ENCODE measurements at places on chromosomes 6 and 20.

DNA sequence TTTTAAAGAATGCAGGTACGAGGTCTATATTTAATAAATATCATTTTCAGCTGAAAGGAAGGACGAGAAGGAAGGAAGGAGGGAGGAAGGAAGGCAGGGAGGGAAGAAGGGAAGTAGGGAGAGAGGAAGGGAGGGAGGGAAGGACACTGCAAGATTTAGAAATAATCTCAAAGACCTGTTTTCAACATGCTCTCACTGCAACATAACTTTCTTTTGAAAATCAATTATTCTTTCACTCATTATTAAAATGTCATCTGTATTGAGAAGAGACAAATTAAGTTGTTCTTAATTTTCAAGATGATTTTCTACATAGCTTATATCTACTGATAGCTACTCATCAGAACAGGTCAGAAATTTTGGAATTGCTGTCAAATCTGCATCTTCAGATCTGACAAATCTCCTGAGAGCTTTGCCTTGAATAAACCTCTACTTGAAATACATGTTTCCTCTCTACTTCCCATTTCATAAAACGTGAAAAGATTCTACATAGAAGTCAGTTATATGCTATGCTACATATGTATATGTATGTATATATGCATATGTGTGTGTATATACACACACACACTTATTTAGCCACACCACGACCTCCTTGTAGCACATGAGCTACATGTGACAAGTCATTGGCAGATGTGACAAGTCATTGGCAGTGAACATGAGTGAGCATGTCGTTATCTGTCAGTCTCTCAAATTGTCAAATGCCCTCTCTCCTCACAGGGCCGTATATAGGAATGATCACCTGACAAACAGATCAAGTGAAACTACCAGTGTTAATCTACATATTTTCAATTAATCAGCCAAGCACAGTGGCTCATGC lies 241.6 kb downstream of the LY86 start:
- no peak for DNase-seq

DNA sequence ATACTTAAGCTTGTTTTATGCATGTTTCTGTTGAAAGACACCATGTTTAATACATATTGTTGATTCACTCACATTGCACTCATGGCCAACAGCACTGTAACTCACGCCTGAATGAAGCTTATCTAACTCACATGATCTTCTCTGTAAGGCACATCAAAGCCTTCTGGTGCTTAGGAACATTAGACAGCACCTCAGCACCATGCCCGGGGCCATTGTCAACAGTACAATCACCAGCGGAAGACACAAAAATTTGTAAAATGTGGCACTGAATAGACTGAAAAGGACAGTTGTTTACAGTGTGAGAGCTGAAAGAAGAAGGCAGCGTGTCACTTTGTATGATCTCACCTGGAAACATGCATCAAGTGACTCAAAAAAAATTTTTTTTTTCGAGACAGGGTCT lies 8.9 kb upstream of the TCF15 start:
- DNase-seq, result no peak

- no peak for DNase-seq
These were observed 183.2 kb downstream of the SIM1 start for GRCh38 chr6:100281471-100281901.

DNA sequence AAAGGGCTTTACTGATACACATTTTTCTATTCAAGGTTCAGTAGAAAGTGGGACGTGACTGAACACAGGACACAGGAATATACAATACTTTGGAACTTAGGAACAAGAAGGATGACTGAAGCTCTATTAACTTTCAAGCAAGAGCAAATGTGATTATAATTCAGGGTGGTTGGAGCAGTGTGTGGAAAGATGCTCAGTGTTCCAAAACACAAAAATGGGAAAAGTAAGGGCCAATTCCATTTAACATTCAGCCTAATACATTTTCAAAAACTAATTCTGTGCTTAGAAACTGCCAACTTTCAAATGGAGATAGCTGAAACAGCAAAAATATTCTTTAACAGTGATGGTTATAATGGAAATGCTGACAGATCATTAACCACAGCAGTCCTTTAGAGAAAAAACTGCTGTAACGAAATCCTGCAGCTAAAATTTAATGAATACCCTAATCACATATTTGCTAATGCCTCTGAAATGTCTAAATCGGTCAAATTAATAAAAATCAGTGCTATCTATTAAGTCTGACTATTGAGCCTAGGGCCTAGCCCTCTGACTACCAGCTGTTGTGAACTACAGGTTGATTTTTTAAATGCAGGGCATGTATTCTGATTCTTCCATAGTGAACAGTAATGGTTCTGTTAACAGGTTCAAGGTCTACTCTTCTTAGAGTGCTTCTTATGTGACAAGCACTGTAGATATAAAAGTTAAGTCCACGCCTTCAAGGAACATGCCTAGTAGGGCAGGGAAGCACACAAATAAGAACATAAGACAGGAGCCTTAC lies 45.9 kb downstream of the RARS2 start:
- no peak for DNase-seq

DNA sequence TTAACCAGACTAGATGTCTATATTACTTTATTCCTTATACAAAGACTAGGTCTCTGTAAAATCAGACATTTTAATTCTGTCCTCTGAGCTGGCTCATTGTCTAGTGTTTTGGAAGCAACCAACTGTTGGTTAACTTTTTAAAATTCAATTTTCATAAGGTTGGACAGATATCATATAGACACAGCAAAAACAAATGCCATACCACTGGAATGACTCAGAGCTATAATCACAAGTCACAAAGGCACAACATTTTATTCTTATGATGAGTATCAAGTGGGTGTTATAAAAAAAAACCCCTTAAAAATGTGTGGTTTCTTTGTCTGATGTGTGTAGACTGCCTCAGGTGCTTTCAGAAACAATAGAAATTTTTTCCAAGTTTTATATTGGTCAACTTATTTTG lies 296.2 kb upstream of the MARCKS start:
- DNase-seq, result no peak

GRCh38 chr6:21597801-21598673 lies 4.5 kb downstream of the SOX4 start:
- DNase-seq, result no peak

DNA sequence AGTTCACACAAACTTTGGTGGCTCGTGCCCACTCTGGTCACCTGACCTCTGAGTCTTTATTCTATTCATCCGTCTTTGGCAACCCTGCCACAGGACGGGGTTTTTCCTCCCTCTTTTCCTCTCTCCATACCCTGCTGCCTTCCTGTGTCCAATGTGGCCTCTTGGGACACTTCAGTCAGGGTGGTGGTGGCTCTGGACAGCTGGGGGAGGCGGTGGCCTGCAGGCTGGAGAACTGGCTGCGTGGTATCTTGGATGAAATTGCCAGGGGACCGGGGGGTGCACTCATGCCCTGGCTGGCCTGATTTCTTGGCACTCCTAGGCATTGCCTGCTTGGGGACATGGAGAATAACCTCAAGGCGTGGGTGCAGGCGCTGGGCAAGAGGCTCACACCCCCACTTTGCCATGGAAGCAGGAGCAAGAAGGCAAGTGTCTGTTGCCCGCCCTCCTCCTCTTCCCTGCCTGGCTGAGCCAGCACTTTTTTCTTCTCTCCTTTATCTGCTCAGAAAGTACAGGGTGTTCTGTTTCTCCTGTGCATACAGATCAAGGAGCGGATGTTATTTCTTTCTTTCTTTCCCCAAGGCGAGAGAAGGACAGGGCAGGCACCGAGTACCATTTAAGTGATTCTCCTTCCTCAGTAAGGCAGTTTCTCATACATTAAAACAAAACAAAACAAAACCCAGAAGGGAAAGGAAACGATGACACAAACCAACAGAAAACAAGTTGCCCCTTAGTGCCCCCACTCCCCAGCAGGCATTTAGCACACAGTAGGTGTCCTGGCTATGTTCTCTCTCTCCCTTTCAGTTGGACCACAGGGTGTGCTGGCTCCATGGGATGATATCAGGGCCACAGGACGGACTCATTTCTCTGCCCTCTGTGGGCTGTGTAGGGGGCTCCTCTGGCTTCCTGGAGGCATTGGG lies 155.5 kb upstream of the RNF24 start:
- no peak for DNase-seq

All from anterior cingulate cortex (tissue), 58 donors.